ENCODE measurements at places on chromosomes 2 and 18.

- no peak for DNase-seq
Observed at GRCh38 chr2:234331566-234331965, 165.3 kb downstream of the ARL4C start.

DNA sequence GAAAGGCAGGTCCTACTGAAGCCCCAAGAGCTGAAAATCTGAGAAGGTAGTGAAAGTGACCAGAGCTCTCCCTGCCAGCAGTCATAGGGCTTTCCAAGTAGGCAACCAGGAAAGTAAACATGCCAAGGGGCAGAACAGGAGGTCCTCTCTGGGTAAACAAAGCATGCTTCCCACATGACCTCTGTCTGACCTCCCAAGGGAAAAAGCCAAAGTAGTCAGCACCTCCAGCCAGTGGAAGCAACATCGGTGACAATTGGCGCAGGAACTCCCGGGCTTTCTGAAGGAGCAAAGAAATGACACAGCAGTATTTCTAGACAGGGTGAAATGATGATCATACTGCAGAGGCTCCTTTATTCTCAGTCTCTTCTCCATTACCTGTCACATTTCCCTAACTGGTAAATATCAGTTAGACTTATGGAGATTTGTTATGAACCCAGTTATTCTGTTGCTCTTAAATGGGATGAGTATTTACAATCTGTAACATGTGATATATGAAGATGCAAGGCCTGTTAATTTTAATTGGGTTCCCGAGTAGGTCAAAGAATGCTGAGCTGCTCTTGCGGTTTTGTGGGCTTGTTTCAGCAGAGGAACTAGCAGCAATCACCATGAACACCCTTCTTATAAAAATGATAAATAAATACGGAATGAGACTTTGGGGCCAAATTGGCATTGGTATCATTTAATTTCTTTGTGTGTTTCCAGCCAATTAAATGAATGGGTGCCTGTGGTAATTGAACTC, 321.0 kb downstream of the RND3 start:
- DNase-seq: no peak

- no peak for DNase-seq
Observed at GRCh38 chr18:76345901-76346300, 149.1 kb downstream of the ZNF516 start.

GRCh38 chr2:46277431-46278190, 19.6 kb upstream of the EPAS1 start:
- DNase-seq: no peak

- no peak for DNase-seq
Observed at GRCh38 chr18:2547477-2548087, 23.7 kb downstream of the METTL4 start.

DNA sequence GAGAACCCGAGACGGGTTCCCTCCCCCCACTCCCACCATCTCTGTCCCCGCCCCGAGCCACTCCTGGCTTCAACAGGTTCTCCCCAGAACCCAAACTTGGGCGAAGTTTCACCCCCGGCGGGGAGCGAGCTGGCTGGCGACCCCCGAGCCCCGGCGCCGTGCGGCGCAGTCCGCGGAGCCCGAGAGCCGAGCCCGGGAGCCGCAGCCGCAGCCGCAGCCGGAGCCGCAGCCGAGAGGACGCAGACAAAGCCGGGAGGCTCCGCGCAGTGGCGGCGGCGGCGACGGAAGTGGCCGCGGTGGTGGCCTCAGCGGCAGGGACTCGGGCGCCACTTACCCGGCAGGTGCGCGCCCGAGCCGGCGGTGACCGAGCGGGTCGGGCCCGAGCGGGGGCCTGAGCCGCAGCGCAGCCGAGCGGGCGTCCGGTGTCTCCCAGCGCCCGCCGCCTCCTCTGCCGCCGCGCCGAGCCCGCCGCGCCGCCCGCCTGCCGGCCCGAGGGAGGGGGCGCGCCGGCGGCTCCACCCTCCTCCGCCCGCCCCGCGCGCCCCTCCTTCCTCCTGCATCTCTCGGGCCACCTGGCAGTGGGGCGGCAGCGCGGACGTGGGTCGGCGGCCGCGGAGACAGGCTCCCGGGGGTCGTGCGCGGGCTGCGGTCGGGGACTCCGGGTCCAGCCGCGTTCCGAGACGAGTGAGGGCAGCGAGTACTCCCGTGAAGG, at the start of gene ECEL1:
TSS of gene ECEL1 (minus strand) at position 450 of the 712 bp plus-strand sequence. CDS start 1,181 bp downstream, outside the sequence.
- DNase-seq: no peak

DNA sequence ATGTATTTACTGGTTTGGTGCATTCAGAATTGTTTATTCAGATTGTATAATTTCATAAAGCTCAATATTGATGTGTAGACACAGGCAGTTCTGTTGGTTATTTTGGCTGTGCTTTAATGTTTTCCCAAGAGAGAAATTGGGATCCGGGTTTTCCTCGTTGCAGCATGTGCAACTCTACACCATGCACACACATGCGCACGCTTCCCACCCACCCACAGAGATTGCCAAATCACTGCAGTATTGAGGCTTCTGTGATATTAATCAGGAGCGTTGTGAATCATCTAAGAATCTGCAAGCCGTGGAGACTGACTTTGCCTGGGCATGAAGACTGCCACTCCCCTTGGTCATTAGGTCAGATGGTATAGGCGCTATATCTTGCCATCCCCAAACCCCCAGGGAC, 571.5 kb downstream of the SLC4A3 start:
- no peak for DNase-seq

GRCh38 chr2:164764996-164765395, 76.6 kb downstream of the COBLL1 start:
- DNase-seq: no peak

DNA sequence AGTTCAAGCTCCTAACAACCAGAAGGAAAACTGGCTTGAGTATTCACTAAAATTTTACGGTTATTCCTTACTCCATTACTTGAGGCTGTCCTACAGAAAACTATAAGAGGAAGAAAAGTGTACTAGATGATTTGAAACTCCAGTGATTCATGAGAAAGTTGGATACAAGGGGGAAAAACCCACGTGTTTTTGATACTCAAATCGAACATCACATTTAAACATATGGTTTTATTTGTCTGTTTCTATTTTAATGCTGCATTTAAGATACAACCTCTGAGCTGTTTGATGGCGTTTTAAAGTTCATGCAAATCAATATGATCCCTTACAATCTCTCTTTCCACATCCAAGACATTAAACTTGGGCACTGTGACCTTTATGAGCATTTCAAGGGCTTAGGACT, 125.1 kb upstream of the LMAN1 start:
- DNase-seq: no peak

- no peak for DNase-seq
Observed at GRCh38 chr2:69773206-69773605, 31.3 kb downstream of the ANXA4 start.

GRCh38 chr2:178895872-178896271, 88.6 kb upstream of the TTN start:
- no peak for DNase-seq

- DNase-seq: no peak
Observed at GRCh38 chr18:34767601-34768027, 57.5 kb downstream of the DTNA start.

- DNase-seq: no peak
Observed at GRCh38 chr2:63819765-63820717, 21.7 kb upstream of the UGP2 start.

DNA sequence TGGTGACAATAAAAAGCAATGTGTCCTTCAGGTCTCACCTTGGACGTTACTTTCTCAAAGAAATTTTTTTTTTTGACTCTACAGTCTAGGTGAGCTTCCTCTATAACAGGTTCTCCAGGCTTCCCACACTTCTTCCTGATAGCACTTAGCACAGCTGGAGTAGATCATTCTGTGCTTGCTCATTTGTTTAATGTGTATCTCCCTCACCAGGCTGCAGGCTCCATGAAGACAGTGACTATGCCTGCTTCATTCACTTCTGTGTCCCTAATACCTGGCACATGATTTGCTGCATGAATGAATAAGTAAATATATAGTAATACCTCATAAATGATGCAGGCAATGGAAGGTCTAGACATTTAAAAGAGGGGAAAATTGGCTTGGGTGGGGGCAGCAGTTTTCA, 109.9 kb upstream of the CD302 start:
- DNase-seq: no peak

DNA sequence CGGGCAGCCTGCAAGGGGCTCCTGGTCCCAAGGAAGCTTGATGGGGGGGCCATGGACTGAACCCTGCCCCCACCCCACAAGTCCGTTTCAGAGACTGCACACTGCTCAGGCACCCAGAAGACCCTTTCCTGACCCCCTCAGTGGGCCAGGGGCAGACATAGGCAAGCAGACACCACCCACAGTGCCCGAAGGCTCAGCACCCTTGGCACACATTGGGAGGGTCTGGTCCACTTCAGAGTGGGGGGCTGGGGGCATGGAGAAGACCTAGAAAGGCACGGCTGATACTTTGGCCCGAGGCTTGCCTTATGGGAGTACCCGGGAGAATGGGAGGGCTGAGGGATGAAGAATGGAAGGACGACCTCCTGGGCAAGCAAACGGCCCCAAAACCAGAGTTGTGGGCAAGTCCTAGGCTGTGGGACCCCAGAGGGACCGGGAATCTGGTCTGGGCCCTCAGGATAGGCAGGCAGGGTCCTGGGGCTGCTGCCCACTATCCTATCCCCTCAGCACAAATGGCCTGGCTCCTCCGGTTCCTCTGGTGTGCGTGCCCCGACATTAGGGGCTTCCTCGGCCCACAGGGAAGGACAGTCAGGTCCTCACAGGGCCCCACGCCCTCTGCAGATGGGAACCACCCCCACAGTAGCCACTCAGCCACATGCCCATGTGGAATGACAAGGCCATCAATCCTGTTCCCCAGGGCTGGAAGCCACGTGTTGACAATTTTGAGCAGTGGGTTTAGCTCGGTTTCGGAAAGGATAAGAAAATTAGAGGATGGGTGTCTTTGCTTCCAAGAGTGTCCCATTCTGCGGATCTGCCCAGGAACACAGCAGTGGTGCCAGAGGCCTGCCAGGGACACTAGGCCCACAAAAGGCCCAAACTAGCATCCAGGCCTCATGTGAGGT, 15.0 kb upstream of the GPC1 start:
- DNase-seq: no peak

DNA sequence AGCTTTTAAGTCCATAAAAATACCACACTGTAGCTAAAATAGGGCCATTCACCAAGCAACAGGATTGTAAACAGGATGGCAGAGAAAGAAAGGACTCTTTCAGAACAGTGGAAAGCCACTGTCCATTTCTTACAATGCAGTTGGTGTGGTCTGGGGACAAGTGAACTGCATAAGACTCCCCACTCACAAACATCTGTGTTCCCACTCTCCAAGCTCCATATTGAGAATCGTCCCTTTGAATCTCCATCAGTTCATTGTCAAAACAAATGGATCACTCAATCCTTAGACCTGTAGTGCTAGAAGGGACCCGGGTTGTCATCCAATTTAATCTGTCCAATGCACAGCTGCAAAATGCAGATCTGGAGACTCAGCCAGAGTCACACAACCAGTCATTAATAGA, 347.4 kb upstream of the KLHL29 start:
- DNase-seq: no peak

GRCh38 chr2:37973615-37974353, 48.7 kb downstream of the RMDN2 start:
- no peak for DNase-seq

- peak; percentile 59 for DNase-seq
Observed at GRCh38 chr18:13137670-13138419, 80.7 kb upstream of the LDLRAD4 start.

DNA sequence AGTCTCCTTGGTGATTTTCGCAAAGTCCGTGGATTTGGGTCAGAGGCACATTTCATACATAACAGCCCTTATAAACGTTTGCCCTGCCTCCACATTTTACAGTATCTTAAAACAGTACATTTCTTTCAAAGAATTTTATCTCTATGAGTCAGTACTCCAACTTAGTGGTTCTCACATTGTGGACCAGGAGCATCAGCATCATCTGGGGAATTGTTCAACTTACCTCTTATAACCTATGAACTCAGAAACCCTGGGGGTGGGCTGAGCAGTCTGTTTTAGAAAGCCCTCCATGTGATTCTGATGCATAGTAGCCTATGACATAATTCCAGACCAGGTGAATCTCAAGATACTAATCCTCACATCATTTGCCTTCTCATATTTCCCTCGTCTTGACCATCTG, 12.4 kb downstream of the SUPT7L start:
- no peak for DNase-seq

- DNase-seq: no peak
Observed at GRCh38 chr2:217479566-217479965, 523.2 kb downstream of the TNS1 start.

DNA sequence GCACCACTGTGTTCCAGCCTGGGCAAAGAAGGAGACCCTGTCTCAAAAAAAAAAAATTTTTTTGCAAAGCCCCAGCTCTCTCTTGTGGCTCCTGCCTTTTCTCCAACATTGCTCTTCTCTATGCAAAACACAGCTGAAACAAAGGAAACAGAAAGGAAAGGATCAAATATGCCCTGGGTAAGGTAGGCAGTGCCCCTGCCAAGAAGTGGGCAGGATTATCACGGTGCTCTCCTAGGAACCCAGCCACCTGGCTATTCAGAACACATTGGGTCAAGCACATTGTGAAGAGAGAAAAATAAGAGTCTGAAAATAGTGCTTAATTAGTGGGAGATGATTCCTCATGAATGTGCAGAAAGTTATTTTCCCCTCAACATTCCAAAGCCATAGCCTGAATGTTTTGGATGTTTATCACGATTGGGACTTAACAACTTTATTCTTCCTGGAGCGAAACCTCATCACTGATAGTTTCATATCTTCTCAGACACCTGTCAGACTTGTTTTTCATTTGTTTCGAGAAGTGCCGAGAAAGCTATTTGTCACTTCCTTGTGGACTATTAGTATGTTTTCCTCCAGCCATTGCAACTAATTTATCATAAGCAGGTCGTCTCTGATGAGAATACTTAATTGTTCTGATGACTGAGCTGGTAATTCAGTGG, 42.7 kb upstream of the RPL31 start:
- DNase-seq: no peak

DNA sequence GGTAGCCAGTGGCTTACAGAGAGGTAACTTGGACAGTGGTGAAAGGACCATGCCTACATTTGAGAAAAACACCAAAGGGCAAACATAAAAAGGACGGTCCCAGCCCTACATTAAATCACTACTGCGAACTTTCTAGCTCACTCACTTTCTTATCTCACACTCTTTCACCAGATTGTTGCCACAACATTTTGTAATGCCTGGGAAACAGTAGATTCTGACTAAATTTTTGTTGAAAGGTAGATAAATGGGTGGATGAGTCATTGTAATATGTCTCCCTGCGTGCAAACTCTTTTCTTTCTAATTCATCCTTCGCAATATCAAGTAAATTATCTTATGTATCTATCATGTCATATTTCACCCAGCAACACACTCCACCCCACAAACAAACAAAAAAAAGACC, 192.2 kb downstream of the IRS1 start:
- no peak for DNase-seq

GRCh38 chr2:105747254-105747894, 2.7 kb downstream of the NCK2 start:
- DNase-seq: no peak

DNA sequence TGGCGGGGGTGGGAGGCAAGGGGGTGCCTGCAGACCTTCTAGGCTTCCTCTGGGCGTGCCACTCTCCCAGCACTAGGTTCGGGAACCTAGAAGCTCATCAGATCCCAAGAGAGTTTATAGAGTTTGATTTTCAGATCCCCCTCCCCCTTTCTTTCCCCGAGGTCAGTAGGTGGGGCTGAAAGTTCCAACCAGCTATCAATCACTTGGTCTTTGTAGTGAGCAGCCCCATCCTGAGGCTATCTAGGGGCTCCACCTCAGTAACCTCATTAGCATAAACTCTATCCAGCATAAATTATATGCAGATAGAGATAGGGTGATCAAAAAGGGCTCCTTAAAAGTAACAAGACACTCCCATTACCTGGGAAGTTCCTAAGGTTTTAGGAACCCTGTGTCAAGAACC, 32.8 kb downstream of the ERLEC1 start:
- DNase-seq: no peak

- DNase-seq: no peak
Observed at GRCh38 chr2:191151331-191151730, 537 bp upstream of the STAT4 start.

Measured in T follicular helper cell (primary cell).